ACHN (cell line): ENCODE measurements at places on chromosomes 3 and 15.

GRCh38 chr3:11807686-11808085 lies 39.0 kb downstream of the TAMM41 start:
- DNase-seq = no peak

DNA sequence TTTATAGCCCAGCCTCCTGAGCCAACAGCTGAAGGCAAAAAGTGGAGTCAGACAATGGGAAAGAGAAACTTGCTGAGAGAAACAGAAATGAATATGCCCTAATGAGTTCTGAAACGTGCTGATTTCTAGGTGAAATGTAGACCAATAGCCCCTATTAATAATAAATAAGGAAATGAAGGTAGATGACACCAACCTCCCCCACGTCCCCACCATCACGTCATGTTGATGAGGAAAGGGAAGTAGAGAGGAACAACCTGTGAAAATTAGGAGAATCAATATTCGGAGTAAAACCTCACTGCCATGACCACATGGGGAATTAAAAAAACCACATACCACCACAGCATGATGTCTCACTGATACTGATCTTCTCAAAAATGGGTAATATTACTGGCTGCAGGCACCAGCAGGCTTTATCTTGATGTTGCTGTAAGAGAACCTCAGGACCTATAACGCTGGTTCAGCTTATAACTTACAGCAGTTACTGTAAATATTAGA lies 64.0 kb downstream of the KAT2B start:
- no peak for DNase-seq

- DNase-seq = no peak
Measured at GRCh38 chr3:13162549-13163320, 89.5 kb upstream of the IQSEC1 start.

- no peak for DNase-seq
Measured at GRCh38 chr3:30184091-30184810, 422.1 kb upstream of the TGFBR2 start.

DNA sequence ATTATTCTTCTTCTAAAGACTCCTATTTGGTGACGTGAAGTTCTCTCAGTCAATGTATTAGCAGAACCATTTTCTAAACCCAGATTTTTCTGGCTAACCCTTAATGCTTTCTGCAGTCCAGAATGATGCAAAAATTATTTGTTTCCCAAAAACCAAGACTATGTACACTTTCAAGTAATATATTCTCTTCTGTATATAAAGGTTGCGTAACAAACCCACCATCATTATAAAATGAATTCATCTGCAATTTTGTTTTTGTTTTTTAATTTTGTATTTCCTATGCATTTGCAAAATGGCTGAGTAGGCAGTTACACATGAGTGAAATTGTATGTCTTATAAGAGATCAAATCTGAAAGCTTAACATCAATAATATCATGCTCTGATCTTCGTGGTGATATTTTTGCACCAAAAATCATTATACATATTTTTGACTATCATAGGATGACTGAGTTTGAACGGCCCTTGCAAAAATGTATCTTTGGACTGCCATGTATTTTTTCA lies 593.6 kb downstream of the ZIC1 start:
- no peak for DNase-seq
